ENCODE measurements at places on chromosomes 3 and 15.
A peak's percentile ranks its signal among the peaks of the same experiment; 100 is the strongest.

GRCh38 chr3:106482451-106482850 is 613.6 kb upstream of the CBLB start:
- DNase-seq: no peak

DNA sequence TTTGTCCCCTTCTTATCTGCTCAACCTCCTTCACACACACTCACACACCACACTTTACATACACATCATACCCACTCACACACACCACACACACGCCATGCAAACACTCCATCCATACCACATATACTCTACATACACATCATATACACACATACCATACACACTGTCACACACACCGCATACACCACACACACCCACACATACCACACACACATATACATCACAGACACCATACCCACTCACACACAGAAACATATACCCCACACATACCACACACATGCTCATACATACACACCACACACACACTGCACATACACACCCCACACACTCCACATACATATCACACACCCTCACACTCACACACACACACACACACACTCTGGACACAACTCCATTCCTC is 54.3 kb upstream of the ACP3 start:
- no peak for DNase-seq

- DNase-seq: peak; percentile 60
Measured at GRCh38 chr15:59352683-59353082, 20.0 kb downstream of the MYO1E start.

- no peak for DNase-seq
Measured at GRCh38 chr15:23482228-23482627, 35.2 kb upstream of the GOLGA6L2 start.

- DNase-seq: peak; percentile 89
Measured at GRCh38 chr3:122957707-122958689, 69.6 kb downstream of the SEMA5B start.

DNA sequence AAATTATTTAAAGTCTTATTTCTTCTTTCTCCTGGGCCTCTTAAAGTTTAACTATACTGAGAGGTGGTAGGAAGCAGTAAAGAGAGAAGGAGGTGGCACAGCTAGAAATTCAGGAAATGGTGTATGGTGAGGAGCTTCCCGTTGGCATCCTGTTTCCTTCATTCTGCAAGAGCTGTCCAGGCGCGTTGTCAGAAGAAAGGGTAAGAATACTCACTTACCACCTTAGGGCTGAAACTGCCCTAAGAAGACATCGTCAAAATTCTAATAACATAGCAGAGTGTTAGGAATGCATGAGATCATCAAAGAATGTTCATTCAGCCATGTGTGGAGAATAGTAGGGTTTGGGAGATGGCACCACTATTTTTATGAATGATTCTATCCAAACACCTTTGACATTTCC is 699.6 kb downstream of the MCTP2 start:
- no peak for DNase-seq

DNA sequence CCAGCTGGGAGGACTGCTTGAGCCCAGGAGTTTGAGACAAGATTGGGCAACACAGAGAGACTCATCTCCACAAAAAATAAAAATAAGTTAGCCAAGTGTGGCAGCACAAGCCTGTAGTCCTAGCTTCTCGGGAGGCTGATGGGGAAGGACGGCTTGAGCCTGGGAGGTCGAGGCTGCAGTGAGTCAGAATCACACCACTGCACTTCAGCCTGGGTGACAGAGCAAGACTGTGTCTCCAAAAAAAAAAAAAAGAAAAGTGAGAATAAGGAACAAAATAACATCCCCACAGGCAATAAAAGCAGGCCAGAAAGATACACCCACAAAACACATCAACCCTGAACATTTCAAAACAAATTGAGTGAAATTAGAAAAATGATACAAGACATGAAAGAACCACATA is 48.7 kb upstream of the OCA2 start:
- no peak for DNase-seq

- DNase-seq: no peak
Measured at GRCh38 chr15:37208146-37209040, 108.0 kb upstream of the MEIS2 start.

DNA sequence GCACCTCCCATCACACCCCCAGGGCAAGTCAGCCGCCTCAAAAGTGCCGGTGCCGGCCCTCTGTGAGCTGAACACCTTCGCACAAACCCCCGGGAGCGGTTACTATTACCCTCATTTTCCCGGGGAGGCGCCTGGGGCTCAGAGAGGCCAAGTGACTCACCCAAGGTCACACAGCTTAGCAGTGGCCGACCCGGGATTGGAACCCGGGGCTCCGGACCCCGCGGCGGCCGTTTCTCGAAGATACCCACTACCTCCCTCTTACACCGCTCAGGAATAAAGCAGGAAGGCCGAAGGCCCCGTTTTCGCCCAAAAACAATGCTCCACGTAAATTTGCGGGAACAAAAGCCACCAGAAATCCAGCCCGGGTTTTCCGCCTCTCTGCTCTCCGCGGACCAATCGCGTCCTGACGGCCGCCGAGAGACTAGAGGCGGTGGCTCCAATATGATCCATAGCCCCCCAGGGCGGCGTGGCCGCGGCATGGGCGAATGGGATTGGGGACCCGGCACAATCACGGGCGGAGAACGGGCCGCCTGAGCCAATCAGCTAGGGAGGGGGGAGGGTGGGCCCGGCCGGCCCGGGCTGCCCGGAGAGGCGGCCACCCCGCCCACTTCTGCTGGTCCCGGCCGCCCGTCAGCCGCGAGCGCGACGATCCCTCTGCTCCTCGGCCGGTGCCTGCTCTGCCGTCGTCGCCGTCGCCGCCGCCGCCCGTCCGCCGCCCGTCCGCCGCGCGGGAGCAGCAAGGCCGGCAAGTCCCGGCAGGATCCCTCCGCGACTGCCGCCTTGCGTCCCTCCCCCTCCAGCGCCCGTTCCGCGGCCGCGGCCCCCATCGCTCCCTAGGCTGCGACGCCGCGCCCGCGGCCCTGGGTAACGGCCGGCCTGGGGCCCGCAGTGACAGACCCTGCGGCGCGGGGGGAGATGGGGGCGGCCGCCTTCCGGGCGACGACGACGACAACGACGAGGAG is 177.0 kb downstream of the OR4M2 start:
- no peak for DNase-seq

DNA sequence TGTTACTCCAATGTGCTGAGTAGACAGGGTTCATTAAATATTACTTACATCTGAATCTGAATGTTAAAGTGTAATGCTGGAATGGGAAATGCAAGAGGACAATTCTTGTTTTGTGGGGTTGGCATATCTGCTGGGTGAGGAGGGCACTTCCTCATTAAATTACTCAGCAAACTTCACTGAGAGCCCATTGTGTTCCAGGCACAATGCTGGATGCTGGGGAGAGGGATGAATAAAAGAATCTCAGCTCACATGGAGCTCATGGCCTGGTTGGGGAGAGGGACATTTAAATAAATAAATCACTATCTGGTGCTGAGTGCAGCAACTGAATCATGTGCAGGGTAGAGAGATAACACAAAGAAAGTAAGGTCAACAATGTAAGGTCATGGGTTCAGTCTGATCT is 199.2 kb upstream of the CFAP20DC start:
- DNase-seq: no peak

DNA sequence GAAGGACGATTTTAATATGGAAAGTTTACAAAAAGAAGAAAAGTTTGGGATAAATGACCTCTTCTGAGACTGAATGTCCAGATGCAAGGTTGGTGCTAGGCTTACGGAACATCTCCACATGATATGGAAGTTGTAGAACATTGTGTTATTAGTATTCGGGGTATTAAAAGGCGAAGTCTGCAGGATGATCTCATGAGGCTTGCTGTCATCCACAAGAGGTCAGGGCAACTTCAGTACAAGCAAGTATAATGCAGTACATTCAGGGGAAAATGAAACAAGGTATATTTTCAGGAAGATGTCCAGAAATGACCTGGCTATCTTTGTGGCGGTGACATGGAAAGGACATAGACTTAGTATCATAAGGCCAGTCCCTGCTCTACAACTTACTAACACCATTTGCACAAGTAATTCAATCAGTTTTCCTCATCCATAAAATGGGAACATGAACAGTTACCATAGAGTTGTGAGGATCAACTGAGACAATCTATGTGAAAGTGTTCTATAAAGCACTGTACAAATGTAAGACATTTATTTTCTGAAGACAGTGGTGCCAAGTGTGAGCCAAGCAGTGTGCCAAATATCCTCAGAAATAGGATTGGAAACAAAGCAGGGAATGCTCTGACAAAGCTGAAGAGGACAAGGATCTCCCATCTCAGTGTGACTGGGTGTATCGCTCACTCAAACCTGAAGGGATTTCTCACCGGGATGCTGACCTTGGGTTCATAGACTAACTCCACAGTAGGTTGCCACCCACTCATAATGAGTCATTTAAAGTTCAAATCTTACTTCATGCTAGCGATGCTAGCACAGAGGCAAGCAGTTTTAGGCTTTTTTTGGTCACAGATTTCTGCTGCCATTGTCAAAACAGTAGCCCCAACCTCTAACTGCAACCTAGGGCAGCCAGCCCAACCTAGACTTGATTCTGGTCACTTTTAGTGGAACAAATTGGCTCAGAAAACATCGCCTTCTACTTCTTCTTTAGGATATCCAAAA is 118.3 kb downstream of the TIGIT start:
- DNase-seq: no peak

- no peak for DNase-seq
Measured at GRCh38 chr15:73022161-73022560, 30.1 kb upstream of the NEO1 start.

- peak; percentile 76 for DNase-seq
Measured at GRCh38 chr3:24533561-24534193, 39.0 kb upstream of the THRB start.

- peak; percentile 71 for DNase-seq
Measured at GRCh38 chr3:76912841-76913383, 127.0 kb upstream of the ROBO2 start.

DNA sequence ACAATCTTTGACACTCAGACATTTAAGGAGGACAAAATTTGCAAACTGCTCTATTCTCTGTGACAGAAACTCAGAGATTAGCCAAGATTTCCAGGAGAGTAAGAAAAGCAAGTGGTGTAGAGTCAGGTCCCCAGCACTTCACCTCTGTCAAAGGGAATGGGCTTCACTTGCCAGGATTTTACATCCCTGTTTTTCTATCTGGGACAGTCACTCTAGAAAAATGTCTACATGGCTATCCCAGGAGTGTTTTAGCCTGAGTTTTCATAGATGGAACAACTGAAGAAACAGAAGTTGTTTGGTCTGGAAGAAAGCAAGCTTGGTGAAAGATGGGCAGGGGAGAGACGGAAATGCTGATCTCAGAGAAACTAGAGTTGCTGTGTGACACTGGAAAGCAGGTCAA is 3.0 kb downstream of the FAM219B start:
- DNase-seq: no peak

Measured in kidney (tissue), 22 donors.